Inflammatory macrophage (primary cell): ENCODE measurements at places on chromosomes 11 and 22.
A peak's percentile ranks its signal among the peaks of the same experiment; 100 is the strongest.

GRCh38 chr11:45994371-45995341 lies 72.2 kb downstream of the LARGE2 start:
- no peak for DNase-seq

GRCh38 chr11:30561691-30562415 lies 24.3 kb downstream of the MPPED2 start:
- DNase-seq, result no peak

DNA sequence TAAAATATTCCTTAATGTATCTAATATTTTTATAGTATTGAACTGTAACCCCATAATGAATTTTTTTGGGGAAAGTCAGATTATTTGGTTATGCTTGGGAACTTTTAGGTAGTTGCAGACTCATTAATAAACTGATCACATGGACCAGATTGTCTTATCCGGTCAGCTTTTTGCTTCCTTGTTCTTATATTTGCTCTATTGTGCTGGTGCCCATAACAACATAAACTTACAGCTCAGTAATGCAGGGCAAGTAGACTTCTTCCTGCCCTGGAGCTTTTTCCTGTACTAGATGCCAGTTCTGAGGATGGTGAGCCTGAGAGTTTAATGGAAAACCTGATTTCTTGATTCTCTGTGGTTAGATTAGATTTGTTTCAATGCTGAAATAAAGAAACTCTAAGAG lies 53.2 kb downstream of the MTMR3 start:
- no peak for DNase-seq

- DNase-seq, result peak; percentile 2
Observed at GRCh38 chr22:19891317-19892256, 36.9 kb upstream of the GNB1L start.

- DNase-seq, result peak; percentile 47
Observed at GRCh38 chr22:23086787-23087186, 16.5 kb downstream of the GNAZ start.

DNA sequence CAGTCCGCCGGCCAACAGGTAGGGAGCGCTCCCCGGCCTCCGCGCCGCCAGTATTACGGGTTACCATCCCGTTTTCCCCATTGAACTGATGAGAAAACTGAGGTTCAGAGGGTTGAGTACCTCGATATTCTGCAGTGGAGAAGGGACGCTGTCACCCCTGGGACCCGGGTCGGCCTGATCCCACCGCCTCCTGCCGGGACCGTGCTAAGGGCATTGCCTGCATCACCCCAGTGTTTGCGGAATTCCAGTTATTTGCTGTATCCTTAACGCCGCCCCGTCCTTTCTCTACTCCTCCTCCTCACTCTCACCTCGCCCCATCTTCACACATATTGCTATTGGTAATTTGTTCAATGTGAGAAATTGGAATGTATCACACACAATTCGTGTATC lies 370 bp upstream of the A4GALT start:
- DNase-seq, result no peak
